ENCODE measurements at places on chromosomes 1 and 21.
A peak's percentile ranks its signal among the peaks of the same experiment; 100 is the strongest.

- no peak for DNase-seq
Measured at GRCh38 chr1:151311011-151311410, 16.2 kb downstream of the PI4KB start.

GRCh38 chr1:51423073-51423821 lies 92.9 kb upstream of the TTC39A start:
- no peak for DNase-seq

GRCh38 chr1:98387701-98388100 lies 273.8 kb upstream of the SNX7 start:
- DNase-seq = no peak

GRCh38 chr1:59422921-59423575 lies 126.2 kb downstream of the FGGY start:
- no peak for DNase-seq

GRCh38 chr1:94612525-94613204 lies 71.1 kb upstream of the F3 start:
- DNase-seq = no peak

GRCh38 chr1:231518485-231519034 lies 9.9 kb upstream of the TSNAX start:
- no peak for DNase-seq

DNA sequence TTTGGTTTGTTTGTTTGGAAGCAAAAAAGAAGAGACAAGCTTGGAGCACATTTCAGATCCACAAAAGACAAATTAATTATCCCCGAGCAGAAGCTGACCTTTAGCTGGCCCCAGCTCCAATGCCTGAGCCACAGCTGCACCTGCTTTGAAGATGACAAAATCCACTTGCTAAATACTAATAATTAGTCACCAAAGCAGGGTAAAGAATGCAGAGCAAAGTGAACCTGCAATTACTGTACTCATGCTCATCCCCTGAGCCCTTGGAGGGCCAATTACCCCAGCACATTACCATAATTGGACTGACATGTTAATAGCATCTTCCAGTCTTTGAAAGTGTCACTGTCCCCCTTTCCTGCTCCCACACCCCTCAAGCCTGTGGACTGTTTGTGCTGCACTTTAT lies 38.2 kb upstream of the KCND3 start:
- DNase-seq = no peak

- no peak for DNase-seq
Measured at GRCh38 chr1:29315262-29315661, 78.9 kb downstream of the PTPRU start.

- no peak for DNase-seq
Measured at GRCh38 chr1:208265525-208265924, 21.3 kb upstream of the PLXNA2 start.

GRCh38 chr1:245760301-245760700 lies 605.5 kb downstream of the KIF26B start:
- DNase-seq = no peak

- no peak for DNase-seq
Measured at GRCh38 chr1:18891426-18891780, 11.0 kb downstream of the ALDH4A1 start.

DNA sequence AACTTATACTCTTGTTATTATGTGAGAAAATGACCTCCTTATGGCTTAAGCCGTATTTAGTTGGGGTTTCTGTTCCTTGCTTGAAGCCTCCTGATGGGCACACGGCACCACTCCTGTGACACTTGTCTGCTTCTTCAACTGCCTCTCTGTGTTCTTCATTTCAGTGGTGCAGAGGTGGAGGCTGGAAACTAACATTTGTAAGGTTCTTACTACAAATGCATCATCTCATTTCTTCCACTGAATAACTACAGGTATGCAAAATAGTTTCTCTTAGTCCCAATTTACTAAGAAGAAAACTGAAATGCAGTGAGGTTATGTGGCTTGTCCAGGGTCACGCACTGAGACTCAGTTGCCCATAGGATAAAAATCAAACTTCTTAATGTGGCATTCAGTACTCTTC lies 23.6 kb upstream of the ZNF362 start:
- DNase-seq = no peak

- DNase-seq = no peak
Measured at GRCh38 chr1:114062477-114063099, 83.3 kb downstream of the OLFML3 start.

- DNase-seq = no peak
Measured at GRCh38 chr1:110130113-110130591, 17.9 kb downstream of the UBL4B start.

DNA sequence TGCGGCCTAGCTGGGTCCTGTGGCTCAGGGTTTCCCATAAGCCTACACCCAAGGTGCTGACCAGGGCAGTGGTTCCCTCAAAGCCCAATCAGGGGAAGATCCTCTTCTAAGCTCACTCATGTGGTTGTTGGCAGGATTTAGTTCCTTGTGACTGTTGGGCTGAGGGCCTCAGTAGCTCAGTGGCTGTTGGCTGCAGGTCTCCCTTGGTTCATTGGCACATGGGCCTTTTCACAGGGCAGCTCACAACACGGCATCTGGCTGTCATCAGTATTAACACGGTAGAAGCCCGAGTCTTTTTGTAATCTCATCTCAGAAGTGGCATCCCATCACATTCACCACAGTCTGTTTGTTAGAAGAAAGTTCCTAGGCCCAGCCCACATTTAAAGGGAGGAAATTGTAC lies 188.2 kb upstream of the HMCN1 start:
- DNase-seq = no peak

- no peak for DNase-seq
Measured at GRCh38 chr1:222644636-222644980, 26.7 kb downstream of the MIA3 start.

DNA sequence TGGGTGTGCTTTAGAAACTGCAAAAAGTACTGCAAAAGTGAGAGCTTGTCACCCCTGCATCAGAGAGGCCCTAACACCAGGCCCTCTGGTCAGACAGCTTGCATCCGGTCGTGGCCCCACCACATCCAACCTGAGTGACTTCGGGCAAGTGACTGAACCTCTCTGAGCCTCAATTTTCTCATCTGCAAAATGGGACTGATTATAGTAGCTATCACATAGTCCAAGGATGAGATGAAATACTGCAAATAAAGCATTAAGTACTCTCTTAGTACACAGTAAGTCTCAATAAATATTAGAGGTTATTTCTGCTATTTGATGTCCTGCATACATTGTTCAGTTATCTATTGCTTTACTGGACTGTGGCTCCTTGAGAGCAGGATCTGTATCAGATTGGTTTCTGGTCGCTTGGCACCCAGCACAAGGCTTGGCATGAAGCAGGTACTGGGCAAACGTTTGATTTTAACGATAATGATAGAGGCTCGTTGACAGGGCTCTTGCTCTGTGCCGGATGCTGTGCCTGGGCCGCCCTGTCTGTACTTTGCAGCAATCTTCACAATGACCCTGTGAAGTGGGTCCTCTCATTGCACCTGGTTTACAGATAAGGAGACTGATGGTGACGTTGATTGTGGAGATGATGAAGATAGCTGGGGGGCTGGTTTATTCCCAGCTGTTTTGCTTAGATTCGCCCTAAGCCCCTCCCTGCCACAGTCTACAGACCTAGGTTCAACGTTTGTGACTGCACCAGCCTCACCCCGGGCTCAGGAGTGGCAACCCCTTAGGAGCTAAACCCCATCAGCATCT lies 43.6 kb downstream of the RAP1GAP start:
- no peak for DNase-seq

- DNase-seq = no peak
Measured at GRCh38 chr1:147812799-147813198, 52.4 kb upstream of the GJA5 start.

- DNase-seq = peak; percentile 96
Measured at GRCh38 chr1:45543581-45544417, 6.8 kb upstream of the AKR1A1 start.

DNA sequence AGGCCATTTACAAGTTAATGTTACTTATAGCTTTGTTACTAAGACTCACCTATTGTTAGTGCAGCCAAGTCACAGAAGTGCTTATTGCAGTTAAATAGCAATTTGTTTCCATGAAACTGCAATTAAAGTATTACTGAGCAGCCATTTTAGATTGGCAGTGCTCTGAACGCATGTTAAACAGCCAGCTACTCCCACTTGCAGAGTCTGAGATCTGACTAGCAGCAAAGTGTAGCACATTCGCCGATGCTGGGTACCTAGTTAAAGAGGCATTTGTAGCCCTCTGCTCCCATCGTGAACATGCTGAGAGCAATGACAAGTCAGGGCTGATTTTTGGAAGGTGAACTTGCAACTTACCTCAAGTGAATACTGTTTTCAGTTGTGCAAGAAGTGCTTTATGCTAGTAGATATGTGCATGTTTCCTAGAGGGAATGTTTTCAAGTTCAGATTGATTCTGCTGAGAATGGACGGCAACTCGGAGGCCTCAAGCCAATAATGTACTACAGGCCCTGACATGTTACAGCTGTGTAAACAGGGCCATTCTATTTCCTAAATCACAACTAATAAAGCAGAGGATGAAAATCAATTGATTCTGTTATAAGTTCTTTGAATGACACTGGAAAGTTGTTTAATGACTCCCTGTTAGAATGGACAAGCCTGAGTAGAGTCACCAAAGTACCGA lies 19.8 kb downstream of the LMO4 start:
- no peak for DNase-seq
